T-helper 2 cell (primary cell): ENCODE measurements at places on chromosomes 2 and 18.

- DNase-seq, result peak; percentile 12
These were observed 443 bp downstream of the CPSF3 start for GRCh38 chr2:9423922-9424272.

DNA sequence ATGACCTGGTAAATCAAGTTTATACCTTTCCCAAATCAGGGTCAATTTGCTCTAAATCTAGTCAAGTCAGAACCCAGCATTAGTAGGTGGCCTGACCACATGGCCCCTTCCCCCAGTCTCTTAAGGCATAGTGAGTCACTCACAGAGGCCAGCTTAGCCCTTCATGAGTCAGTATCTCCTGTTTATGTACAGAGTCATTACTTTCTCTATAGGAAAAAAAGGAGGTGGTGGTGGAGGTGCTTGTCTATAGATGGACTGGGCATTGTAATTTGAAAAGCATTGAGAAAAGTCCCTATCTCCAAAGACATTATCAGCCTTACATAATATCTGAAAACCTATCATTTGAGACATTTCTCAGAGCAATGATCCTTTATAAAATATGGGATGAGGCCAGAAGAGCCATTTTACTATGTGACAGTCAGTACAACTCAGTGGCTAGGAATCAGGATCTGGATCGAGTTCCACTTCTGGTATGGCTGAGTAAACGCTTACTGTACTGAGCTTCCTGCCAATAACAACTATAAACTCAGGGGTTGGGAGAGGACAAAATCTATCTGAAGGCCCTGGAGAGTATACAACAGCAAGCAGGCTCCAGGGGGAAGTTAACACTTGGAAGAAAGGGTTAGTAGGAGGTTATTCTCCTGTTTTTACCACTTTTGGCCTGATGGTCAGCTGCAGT lies 22.5 kb upstream of the SIGLEC15 start:
- no peak for DNase-seq

GRCh38 chr2:165647409-165647808 lies 146.6 kb downstream of the GALNT3 start:
- no peak for DNase-seq

DNA sequence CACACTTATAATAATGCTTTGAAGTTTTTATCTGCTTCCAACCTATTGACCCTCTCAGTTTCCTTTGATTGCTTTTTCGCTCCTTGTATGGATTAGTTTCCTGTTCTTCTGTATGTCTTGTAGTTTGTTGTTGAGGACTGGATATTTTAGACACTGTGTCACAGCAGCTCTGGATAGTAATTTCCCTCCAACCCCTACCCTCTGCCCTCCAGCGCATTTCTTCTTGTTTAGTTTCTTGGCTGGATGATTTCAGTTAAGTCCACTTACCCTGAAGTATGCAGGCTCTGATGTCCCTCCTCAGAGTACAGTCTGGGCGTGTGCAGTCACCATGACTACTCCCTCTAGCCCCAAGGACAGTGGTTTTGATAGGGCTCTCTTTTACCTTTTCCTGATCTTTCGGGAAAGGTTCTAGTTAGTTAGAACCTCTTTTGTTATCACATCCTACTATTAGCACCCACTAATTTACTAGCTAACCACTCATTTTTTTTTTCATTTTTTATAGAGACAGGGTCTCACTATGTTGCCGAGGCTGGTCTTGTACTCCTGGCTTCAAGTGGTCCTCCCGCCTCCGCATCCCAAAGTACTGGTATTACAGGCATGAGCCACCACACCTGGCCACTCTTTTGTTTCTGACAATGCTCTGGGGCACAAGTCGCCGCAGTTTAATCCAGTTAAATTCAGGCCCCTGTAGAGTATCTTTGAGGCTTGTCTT lies 16.3 kb upstream of the LYG1 start:
- DNase-seq, result no peak

DNA sequence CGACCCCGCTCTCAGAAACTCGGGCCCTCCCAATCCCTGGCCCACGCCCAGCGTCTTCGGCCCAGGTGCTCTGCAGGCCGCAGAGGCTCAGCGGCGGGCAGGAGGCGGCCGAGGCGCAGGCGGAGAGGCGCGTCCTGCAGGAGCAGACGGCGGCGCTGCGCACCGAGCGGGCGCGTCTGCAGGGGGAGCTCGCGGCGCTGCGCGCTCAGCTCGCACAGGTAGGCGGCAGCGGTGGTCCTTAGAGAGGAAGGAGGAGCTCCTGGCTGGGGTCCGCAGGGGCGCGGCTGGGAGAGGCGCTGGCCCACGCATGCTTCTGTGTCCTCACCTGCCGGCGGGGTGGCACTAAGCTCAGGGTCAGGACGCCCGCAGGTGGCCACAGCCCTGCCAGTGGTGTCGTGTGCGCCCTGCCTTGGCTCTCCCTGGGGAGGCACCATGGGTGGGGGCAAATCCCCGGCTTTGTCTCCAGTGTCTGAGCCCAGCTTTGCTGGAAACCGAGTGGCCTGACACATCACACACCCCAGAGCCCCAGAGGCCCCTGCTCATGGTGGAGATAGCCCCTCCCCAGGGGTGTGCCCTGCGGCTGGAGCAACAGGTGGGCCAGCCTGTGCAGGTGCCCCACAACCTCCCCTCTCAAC lies 14.9 kb upstream of the SNED1 start:
- no peak for DNase-seq

GRCh38 chr2:38603402-38604290 lies 918 bp upstream of the HNRNPLL start:
- DNase-seq, result peak; percentile 65

DNA sequence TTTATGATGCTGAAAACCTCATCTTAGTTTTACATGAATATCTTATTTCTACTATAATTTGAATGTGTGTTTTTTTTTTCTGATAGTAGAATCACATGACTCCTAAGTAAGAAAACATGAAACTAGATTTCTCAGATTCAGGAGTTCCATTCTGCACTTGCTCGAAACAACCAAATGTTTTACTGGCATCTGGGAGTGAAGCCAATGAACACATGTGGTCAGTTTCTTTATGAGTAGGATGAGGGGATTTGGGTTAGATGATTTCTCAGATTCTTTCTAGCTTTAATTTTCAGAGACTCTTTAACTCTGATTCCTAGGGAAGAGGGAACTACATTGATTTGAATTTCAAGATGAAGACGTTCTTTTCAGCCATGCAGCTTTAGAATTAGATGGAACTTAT lies 225.0 kb upstream of the NT5C1B start:
- DNase-seq, result no peak

DNA sequence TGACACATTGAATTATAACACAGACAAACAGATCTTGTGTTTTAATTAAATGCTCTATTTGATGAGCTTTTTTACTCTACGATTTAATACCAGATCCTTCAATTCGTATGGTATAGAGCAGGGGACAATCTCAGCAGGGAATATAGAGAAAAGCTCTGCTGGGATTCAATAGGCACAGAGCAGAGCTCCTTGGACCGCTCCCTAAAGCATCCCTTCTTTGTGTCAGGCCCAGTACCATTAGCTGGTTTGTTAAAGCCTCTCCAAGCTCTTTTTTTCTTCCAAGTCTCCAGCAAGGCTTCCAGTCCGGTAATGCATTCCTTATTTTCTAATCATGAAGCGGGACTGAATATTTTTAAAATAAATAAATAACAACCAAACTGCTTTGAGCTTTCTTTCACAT lies 466.0 kb downstream of the NR4A2 start:
- no peak for DNase-seq
